Cerebellar nuclear complex (tissue), 1 donor: ENCODE measurements at places on chromosomes 4 and X.

- DNase-seq, result no peak
Measured at GRCh38 chrX:39507034-39507433, 590.7 kb downstream of the BCOR start.

DNA sequence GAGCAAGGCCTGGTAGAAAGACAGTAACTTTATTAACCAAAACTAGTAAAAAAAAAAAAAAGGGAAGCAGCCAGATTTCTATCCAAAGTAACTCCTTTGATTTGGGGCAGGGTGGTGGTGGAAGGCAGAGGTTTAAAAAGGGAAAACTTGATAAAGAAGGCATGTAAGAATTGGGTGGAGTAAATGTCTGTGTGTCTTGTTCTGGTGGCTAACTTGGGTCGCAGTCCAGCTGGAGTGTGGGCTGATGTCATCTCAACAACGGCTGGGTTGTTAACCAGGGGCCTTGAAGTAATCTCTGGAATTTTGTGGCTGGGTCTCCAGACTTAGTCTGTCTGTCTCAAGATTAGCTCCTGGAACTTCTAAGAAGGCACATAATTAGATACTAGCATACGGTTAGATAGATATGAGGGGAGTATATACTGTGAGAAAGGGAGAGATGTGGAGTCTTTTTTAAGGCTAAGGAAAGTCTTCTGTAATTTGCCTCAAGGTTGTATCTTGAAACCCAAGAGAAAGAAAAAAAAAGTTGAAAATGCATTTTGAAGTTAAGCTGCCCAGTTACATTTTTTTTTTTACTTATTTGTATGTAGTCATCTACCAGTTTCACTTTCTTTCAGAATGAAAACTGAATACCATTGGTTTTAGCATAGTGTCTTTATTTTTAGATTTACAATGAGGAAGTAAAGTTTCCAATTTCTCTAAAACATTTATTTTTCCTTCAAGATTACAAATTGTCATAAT is 48.3 kb downstream of the MTHFD2L start:
- no peak for DNase-seq

- no peak for DNase-seq
Measured at GRCh38 chr4:185534511-185534865, 819 bp downstream of the PDLIM3 start.

GRCh38 chr4:37690976-37691375 is 4.8 kb upstream of the RELL1 start:
- no peak for DNase-seq

- no peak for DNase-seq
Measured at GRCh38 chr4:42080306-42080705, 72.1 kb downstream of the BEND4 start.

DNA sequence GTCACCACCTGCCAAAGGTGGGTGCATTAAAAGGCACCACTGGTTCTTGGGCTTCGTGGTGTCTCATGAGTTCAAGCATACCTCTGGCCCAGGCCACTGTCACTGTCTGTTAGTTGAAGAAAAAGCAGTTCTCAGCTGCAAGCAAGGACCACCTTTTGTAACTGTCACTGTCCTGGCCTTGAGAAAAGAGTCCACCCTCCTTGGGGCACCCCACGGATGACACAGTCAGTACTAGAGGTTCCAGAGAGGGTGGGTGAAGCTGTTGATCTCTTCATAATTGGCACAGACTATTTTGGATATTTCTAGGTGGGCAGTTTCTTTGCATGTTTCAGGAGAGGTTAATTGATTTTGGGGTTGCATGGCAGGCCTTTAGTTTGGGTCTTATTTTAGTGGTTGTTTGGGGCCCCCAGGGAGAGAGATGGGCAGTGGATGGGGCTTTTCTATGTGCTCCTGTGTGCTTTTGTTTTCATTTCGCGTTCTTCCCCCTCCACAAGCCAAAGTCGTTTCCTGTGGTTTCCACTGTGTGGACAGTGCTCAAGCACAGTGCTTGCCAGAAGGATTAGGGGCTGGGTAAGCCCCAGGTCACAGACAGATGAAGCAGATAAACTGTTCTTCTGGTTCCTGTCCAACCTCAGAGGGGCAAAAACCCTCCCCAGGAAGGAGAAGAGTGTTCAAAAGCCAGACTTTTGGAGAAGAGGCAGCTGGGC is 156.2 kb upstream of the PPP1R2C start:
- DNase-seq, result no peak

DNA sequence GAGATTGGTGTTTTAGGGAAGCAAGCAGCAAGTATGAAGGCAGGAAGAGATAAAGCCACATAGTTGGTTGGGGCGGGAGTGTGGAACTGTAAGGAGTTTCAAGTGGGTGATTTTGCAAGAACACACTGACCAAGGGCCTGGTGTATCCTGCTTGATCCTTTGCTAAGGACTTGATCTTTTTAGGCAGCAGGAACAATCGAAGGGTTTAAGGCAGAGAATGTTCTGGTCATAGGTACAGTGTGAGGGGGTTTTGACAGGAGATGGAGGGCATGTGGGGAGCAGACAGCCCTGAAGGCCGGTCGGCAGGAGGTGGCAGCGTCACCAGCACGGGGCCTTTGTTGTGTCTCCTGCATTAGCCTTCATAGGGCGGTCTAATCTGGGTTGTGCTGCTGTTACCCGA is 54.7 kb downstream of the FAM193A start:
- no peak for DNase-seq

DNA sequence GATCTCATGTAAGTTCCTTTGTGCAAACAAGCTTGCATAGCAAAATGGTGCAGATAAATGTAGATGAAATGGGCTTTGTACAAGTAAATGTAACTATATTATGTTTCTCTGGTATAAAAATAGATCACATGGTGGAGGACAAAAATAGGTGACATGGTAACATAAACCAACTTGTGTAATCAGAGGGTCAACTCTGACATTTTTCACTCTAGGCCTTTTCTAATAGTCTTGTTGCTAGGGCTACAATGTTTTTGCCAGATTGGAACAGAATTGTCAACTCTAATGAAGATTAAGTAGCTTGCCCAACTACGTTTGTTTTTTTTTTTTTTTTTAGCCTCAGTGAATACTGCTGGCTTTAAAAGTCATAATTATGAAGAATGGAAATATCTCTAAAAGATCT is 11.5 kb downstream of the MAD2L1 start:
- no peak for DNase-seq

GRCh38 chrX:81316163-81316562 is 114.3 kb downstream of the SH3BGRL start:
- no peak for DNase-seq

- no peak for DNase-seq
Measured at GRCh38 chrX:135982860-135983259, 2.4 kb upstream of the SLC9A6 start.

GRCh38 chrX:151206871-151207270 is 30.5 kb downstream of the GPR50 start:
- DNase-seq, result no peak

- no peak for DNase-seq
Measured at GRCh38 chr4:48462363-48462762, 20.8 kb upstream of the SLC10A4 start.

GRCh38 chr4:80610845-80611677 is 275.5 kb downstream of the CFAP299 start:
- DNase-seq, result no peak

DNA sequence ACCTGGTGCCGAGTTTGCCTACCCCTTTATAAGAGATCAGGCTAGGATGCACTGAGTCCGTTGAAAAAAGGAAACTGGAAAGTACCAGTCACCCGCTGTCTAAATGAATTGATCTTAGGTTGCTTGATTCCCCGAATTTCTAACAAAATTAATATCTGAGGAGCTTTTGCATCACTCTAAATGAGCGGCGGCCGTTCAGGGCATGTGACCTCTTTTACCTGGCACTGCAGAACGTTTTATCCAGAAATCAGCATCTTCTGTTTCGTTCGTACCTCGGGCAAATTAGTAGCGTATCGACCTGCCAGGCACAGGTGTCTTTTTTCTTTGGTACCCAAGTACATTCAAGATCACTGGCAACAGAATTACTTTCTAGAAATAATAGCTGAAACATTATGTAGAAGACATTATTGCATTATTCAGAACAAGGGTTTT is 876 bp downstream of the KLHL2 start:
- no peak for DNase-seq

DNA sequence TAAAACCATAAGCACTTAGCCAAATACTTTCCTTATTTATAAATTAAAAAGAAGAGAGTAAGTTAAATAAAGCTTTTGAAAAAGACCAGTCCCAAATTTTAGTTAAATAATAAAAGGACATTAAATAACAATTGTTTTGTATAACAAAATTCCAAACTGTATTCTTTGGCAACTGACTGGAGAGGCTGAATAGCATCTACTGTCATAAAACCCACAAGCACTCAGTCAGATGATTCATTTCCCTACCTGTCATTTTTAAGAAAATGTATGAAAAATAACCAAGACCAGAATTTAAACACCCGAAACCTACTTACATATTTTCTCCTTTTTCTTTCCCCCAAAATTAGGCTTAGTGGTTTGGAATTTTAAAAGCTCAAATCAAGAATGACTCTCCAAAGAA is 32.5 kb upstream of the SMIM10L2A start:
- no peak for DNase-seq

- DNase-seq, result no peak
Measured at GRCh38 chr4:136281307-136281706, 1251.0 kb downstream of the PCDH18 start.

DNA sequence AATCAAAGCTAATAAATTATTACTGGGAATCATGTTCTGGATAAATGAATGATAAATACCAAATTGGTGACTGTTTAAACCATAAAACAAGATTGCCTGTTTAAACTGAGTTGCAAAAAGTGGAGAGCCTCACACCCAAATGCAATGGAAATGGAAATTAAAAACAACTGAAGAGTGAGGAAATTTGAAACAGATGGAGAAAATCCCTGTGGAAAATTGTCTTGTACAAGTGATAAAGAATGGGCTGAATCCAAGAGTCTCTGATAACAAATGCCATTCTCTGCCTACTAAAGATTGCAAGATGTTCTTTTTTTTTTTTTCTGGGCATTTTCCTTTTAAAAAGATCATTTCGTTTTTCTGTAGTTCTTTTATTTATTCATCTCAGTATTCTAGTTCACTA is 426.3 kb downstream of the NLGN4X start:
- no peak for DNase-seq

DNA sequence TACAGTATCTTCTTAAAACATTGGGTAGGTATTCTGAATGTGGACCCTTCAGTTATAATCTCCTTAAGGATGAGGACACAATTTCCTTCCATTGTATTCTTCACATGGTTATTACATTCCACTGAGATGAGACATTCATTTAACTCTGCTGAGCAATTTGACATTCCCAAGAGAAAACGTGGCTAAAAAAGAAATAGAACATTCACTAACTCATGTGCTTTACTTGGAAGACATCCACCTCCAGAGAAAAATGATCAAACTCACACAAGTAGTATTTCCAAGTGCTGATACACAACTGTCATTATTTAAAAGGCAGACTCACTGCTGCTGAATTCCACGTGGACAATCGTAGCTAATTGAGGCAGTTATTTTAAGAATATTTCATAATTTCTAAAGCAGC is 227.9 kb upstream of the ANKRD50 start:
- DNase-seq, result no peak

DNA sequence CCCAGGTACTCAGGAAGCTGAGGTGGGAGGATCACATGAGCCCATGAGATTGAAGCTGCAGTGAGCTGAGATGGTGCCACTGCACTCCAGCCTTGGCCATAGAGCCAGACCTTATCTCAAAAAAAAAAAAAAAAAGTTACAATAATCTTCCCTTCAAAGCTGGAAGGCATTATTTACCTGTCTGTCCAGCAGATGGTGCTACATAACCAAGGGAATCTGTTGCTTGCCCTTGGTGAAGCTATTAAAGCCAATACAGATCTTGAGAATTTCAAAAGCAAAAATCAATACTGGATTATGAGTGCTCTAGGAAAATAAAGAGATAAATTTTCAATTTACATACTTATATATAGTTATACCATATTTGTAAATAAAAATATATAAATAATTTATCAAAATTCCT is 25.9 kb downstream of the PKD2 start:
- no peak for DNase-seq

- DNase-seq, result no peak
Measured at GRCh38 chr4:4260185-4260751, 12.2 kb upstream of the TMEM128 start.

GRCh38 chr4:93461541-93461940 is 367.0 kb upstream of the ATOH1 start:
- no peak for DNase-seq

- DNase-seq, result no peak
Measured at GRCh38 chr4:179441596-179441995, 1999.4 kb upstream of the AGA start.

DNA sequence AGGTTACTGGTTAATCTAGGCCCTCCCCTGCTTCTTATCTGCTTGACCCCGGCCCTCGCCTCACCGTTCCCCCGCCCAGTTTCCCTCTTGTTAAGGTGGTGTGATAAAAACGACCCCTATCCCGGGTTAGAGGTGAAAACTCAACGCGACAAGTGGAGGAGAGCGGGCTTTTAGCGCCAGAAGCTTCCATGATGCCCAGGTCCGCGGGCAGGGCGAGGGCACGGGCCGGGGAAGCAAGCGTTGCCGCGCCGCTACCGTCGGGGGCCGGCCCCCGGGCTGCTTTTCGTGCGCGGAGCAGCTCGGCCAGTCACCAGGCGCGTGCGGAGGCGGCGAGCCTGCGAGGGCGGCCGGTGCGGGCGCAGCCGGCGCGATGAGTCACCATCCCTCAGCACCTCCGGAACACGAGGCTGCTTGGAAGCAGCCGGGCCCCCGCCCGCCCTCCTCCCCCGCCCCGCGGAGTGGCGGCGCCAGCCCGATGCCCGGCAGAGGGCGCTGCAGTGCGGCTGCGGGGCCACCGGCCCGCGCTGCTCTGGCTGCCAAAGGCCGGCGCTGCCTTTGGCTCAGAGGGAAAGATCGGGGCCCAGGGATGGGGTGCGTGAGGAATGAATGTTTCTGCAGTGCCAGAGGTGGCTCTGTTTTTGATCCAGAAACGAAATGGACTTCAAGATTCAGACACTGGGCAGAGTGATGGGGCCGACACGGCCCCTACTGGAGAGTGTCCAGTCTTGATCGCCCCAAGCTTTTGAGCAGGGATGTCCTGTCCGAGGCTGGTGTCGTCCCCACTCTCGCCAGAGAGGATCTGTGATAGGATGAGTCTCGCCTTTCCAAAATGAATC is 107.8 kb downstream of the NHSL2 start:
- no peak for DNase-seq

DNA sequence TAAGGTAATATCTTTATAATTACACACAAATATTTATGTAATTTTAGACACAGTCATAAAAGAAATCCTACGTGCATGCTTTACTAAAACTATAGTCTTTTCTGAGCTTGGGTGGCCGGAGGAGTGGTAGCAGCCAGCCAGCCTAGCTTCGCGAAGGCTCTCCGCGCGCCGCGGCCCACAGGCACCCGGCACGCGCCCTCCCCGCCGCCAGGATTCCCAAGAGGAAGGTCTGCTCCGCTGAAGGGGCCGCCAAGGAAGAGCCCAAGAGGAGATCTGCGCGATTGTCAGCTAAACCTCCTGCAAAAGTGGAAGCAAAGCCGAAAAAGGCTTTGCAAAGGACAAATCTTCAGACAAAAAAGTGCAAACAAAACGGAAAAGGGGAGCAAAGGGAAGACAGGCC is 8.7 kb upstream of the PJA1 start:
- no peak for DNase-seq

DNA sequence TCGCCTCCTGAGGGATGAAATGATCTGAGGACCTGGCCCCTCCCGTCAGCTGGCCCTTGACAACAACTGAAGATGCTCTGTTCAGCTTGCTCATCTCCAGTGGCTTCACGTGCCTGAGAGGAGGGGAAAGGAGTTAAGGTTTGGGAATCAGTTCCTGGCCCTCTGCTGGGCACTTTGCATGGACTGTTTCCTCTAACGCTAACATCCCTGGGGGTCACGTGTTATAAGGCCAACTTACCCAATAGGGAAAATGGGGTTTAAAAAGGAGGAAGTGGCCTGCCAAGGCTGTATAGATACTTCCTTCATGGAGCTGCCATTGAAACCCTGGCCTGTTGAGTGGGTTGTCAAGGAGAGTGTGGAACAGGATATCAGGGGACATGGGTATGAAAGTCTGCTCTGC is 65.6 kb downstream of the OR13H1 start:
- no peak for DNase-seq
